ENCODE measurements at places on chromosomes 12 and 14.

DNA sequence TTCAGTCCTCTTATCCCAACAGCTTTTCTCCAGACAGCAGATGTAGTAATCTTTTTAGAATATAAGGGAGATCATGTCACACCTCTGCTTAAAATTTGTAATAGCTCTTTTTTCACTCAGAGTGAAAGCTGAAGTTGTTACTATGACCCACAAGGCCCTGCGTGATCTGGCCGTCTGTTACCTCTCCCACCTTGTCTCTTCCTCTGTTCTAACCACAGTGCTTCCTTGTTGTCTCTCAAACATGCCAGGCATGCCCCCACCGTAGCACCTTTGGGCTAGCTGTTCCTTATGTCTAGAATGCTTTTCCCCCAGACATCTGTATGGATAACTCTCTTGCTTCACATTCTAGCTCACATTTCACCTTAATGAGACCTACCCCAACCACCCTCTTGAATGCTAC, 6.5 kb downstream of the NECAP1 start:
- no peak for DNase-seq

GRCh38 chr12:3815094-3815766, 58.0 kb downstream of the PARP11 start:
- no peak for DNase-seq

DNA sequence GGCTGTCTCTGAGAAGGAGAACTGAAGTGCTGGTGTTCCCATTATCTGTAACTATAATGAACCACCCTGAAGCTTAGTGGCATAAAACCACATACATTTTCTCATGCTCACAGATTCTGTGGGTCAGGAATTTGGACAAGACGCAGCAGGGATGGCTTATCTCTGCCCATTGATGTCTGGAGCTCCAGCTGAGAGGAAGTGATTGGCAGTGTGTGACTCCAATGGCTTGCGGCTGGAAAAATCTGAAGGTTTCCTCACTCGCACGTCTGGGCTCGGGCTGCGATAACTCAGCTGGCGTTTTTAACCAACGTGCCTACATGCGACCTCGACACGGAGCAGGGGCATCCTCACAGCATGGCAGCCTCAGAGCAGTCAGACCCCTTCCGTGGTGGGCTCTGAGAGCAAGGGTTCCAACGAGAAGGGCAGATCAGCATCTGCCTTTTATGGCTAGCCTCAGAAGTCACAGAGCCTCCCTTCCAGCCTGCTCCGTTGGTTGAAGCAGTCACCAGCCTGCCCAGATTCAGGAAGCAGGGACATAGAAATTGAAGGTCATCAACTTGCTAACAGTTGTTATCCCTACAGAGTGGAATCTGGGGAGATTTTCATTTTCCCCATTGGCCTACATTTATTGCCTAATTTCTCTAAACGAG, 143.3 kb upstream of the BCL2L14 start:
- no peak for DNase-seq

DNA sequence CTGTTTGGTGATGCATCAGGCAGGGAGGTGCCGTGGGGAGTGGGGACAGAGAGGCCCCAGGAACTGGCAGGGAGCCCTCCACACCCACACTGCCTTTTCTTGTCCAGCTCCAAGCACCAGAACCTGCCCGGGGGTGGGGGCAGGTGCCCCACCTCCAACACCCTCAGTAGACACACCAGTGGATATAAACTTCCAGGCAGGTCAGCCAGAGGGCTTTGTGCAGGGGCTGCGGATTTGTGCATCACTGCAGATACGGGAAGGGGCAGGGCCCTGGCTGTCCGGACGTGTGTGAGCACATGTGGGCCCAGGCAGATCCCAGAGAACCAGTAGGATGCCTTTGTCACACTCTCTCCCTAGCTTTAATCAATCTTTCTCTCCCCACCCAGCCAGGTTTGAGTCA, 1.3 kb upstream of the TGM1 start:
- DNase-seq = no peak
